Karpas-422 (cell line): ENCODE measurements at places on chromosomes 5 and 9.
A peak's percentile ranks its signal among the peaks of the same experiment; 100 is the strongest.

DNA sequence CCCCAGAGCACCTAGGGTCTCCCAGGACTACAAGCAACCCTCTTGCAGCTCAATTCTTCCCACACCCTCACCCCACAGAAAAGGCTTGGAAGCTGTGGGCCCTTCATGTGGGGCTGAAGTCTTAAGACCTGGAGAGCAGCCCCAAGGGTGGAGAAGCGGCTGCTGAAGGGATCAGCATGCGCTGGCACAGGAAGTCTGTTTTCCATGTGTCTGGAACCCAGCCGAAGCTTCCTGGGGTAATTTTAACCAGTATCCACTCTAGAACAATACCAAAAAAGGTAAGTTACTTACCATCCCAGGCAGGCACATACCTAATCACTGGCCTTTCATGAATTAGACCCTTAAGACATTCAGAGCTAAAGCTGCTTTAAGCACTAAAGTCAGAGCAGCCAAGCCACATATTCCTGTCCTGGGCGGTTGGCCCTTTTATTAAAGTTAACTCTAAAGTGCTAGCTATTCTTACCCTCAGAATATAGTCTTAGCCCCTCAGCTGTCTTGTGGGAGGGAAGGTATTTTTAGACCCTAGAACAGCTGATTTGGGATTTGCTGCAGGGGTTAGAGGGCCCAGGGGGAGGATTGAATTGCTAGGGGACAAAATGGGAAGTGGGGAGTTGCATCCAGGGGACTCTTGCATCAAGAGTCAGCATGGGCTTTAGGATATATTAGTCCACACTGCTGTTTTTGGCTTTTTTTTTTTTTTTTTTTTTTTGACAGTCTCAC lies 6.9 kb downstream of the IL17B start:
- H3K27ac ChIP-seq: no peak overlapping the region
- H3K4me1 ChIP-seq: peaks cover 12% of the 10 kb centered on the region
- H3K27me3 ChIP-seq: no peaks in the 10 kb centered on the region
- no peaks in the 10 kb centered on the region for H3K36me3 ChIP-seq

GRCh38 chr9:95057101-95057500 lies 260.4 kb downstream of the FANCC start:
- no peak overlapping the region for H3K4me3 ChIP-seq
- H3K4me1 ChIP-seq: no peaks in the 10 kb centered on the region
- H3K36me3 ChIP-seq: no peaks in the 10 kb centered on the region

DNA sequence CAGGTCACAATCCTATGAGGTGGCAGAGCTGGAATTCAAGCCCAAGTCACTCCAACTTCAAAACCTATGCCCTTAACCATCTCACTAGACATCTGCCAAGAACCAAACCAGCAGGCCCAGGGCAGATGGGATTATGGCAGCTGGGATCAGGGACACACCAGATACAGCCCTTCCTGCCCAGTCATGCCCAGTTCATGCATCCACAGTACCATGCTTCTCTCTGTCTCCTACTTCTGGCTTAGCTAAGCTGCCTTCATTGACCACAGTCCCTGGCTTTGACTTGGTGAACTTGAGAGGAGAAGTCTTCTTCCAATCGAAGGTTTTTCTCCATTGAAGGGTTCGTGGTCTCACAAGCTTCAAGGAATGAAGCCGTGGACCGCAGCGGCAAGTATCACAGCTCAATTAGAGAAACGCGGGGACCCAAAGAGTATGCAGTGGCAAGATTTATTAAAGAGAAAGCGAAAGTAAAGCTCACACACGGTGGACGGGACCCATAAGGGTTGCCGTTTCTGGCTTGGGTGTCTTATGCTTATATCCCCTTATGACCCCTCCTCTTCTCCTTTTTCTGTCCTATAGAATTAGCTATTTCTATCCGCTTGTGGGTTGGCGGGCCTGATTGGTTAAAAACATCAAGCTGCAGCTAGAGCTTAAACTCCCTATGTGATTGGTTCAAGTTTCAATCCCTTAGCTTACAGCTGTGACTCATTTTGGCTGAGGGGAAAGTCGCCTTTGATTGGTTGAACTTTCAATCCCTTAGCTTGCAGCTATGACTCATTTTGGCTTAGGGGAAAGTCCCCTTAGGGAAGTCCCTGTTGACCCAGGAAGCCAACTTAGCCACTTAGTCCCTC lies 101.2 kb downstream of the TRIM36 start:
- H3K4me1 ChIP-seq: peaks cover 33% of the 10 kb centered on the region
- no peak overlapping the region for H3K4me3 ChIP-seq
- H3K36me3 ChIP-seq: no peaks in the 10 kb centered on the region
- no peak overlapping the region for H3K27ac ChIP-seq
- no peaks in the 10 kb centered on the region for H3K27me3 ChIP-seq

DNA sequence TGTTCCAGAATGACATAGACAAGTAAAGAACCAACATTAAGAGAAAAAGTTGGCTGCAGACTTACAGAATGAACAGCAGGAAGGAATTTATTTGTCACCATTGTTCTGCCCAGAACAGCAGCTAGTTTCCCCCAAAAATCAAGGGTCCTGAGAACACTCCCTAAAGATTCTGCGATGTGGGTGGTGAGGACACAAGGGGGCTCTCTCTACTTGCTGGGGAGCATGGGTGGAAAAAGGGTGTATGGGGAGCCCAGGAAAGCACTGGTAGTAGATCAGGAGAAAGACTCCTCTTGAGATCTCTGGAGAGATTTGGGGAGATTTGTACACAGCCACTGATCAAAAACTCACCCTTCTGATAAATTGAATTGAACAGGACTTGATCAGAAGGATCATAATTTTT lies 316.5 kb downstream of the KCTD16 start:
- H3K36me3 ChIP-seq: no peaks in the 10 kb centered on the region
- no peak overlapping the region for H3K4me3 ChIP-seq
- H3K4me1 ChIP-seq: no peaks in the 10 kb centered on the region
- H3K27me3 ChIP-seq: no peaks in the 10 kb centered on the region

GRCh38 chr9:116087751-116088194 lies 65.8 kb upstream of the PAPPA start:
- H3K4me3 ChIP-seq: no peak overlapping the region
- H3K36me3 ChIP-seq: no peaks in the 10 kb centered on the region
- no peak overlapping the region for H3K27ac ChIP-seq
- H3K27me3 ChIP-seq: no peaks in the 10 kb centered on the region
- no peak for DNase-seq

DNA sequence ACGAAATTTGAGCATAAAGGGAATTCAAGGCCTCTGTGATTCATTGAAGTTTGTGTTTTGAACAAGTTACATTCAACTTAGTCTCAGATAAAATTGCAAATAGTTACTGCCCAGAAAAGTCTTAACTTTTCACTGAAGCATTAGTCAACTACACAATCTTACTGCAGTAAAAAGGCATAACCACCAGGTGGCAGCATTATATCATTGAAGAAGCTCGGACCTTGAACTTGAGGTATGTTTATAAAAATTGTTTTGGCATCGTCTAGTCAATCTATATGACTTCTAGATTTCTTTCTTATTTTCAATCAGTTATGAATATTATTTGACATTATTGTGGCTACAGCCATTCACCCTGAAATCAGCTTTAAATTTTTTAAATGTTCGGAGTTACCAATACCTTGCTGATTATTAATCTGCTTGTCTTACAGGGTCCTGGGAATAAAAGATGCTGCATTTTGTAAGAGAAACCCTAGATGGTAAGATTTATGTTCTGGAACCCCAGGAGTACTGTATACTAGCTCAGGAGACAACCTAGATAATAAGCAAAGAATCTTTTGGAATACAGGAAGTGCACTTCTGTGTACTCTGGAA lies 83.9 kb upstream of the GRAMD2B start:
- no peak overlapping the region for H3K27ac ChIP-seq
- peak; percentile 82 for DNase-seq
- no peaks in the 10 kb centered on the region for H3K4me1 ChIP-seq

- H3K36me3 ChIP-seq: no peaks in the 10 kb centered on the region
- no peaks in the 10 kb centered on the region for H3K27me3 ChIP-seq
- H3K27ac ChIP-seq: no peak overlapping the region
- DNase-seq: no peak
- no peak overlapping the region for H3K4me3 ChIP-seq
These were observed 39.0 kb upstream of the POC5 start for GRCh38 chr5:75756211-75756610.
